ENCODE measurements at places on chromosomes 1 and 21.

- DNase-seq: no peak
Observed at GRCh38 chr21:21612466-21612865, 614.3 kb downstream of the NCAM2 start.

GRCh38 chr1:25695771-25696311 lies 79.2 kb downstream of the MAN1C1 start:
- DNase-seq: peak; percentile 10

GRCh38 chr1:186424539-186424938 lies 36.4 kb downstream of the PDC start:
- DNase-seq: no peak

GRCh38 chr1:228279011-228279721 lies 71.3 kb downstream of the OBSCN start:
- no peak for DNase-seq

- DNase-seq: no peak
Observed at GRCh38 chr1:17403081-17403480, 31.1 kb downstream of the PADI6 start.

DNA sequence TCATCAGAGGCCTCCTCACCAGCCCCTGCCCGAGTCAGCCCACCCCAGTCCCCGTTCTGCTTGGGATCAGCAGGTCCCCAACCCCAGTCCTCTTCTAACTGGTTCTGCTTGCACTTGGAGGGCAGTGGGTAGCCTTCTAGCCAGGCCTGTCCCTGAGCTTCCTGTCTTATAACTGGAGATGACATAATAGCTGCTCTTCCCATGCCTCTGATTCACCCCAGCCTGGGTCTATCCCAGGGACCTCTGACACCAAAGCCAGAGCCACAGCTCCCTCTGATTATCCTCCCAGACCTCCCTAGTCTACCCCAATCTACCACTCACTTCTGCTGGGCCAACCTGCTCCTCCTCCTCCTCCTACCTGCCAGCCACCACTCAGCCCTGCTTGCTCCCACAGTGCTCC lies 31.4 kb downstream of the IQGAP3 start:
- DNase-seq: no peak

- no peak for DNase-seq
Observed at GRCh38 chr1:155973723-155974122, 4.6 kb downstream of the ARHGEF2 start.

DNA sequence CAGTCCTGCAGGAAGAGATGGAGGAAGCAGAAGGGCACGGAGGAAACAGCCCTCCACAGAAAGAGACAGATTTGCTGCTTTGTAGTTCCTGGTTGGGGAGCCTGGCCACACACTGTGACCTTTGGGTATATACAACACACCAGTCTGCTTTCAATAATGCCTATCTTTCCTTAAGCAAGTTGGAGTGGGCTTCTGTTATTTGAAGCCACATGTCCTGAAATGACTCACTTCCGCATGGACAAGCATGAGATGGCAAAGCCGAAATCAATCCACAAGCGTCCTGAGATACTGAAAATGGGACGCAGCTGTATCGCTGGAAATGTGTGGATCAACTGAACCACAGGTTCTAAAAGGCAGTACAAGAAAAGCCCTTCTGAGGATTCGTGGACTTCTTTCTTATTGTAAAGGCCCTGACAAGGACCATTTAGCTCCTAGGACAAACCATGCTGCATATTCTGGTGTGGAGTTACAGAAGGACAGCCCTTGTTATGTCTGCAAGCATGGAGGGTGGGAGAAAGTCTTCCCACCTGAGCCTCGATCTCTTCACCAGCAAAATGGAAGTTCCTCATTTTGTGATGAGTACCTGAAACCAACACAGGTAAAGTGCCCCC lies 22.7 kb upstream of the FHAD1 start:
- no peak for DNase-seq

GRCh38 chr1:228392111-228392936 lies 14.3 kb downstream of the TRIM11 start:
- DNase-seq: no peak

GRCh38 chr1:225474986-225475820 lies 47.4 kb upstream of the LBR start:
- peak; percentile 72 for DNase-seq

GRCh38 chr21:30234643-30235042 lies 18.7 kb upstream of the CLDN8 start:
- DNase-seq: no peak

DNA sequence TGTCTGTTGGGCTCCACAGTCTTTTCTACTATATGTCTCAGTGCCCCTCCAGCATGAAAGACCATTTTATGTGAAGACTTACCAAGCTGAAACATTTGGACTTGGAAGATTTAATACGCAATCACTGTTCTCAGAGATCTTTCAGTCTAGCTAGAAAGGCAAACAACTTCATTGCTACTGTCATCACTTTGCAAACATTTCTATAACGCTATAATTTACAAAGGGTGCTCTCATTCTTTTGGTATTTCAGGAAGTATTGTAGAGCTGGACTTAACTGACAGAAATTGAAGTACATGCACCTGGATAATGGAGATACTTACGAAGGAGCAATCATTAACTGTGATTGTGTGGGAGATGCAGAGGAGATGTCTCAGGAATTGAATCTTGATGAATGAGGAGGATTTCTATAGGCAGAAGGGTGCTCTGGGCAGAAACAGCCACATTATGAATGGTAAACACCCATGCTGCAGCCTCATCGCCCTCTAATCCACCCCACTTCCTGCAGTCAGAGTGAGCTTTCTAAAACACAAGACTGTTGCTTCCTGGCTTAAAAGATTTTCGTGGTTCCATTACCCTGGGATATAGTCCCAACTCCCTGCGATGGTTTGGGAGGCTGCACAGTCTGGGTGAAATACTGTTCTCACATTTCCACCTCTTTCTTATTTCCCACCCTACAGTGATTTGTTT lies 75.1 kb upstream of the GNG12 start:
- DNase-seq: no peak

DNA sequence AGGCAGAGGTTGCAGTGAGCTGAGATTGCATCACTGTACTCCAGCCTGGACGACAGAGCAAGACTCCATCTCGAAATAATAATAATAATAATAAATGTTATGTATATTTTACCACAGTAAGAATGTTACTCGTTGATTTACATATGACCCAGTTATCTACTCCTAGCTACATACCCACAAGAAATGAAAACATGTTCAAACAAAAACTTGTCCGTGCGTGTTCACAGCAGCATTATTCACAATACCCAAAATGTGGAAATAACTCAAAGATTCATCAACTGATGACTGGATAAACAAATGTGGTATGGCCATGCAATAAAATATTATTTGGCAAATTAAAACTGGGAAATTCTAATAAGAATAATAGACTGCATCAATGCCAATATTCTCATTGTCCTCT lies 31.7 kb upstream of the ENSA start:
- DNase-seq: no peak

DNA sequence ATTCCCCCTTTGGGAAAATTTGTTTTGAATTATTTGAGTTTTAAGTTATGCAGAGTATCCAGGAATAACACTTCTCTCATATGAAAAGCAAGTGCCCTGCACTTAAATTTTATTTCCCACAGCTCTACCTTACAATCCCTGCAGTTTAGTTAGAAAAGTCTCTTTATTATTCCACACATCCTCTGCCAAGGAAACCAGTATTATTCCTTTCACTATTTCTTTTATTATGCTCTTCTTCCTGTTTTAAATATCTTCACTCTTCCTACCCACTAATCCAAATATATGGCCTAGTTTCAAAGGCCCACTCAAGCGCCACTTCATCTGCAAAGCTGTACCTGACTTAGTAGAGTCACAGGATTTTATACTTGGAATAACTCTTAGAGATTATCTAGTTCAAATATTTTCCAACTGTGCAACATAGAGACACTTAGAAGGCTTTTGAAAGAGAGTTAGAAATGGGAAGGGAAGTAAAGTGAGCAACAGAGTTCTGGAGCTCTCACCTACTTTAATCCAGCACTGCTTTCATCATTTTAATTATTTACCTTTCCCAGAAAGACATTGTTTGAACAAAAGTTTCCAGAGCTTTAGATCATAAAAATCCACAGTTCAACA lies 97.2 kb upstream of the LYPLAL1 start:
- DNase-seq: no peak

DNA sequence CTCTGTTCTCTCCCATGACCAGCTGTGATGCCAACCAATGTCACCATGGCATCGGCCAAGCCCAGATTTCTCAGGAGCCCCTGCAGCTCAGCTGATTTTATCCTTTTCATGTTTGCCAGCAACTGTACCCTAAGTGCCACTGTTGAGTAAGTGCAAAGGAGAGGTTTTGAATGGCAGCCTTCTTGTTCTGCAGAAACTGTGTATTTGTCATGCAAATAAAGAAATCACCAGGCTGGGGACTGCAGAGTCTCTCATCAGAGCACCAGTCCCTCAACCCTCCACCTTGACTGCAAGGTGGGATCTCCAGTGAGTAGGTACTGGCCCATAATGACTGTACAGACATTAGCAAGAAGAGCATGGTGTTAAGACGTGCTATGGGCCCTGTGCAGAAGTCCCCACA lies 26.6 kb downstream of the C8B start:
- DNase-seq: no peak

DNA sequence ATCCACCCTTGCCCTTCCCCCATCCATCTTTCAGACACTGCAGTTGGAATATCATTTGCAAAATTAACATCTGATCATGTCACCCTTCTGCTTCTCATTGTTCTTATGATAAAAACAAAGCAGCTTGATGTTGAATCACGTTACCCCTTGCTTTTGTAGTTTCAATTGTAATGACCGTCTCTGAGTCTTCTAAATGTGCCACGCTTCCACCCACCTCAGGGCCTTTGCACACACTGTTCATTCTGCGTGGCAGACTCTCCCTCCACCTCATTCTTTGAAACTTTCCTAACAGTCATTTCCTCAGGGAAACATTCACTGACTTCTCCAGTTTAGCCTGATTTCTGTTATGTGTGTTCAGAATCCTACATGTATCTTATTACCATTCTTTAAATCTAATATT lies 143.6 kb upstream of the LMO4 start:
- no peak for DNase-seq

DNA sequence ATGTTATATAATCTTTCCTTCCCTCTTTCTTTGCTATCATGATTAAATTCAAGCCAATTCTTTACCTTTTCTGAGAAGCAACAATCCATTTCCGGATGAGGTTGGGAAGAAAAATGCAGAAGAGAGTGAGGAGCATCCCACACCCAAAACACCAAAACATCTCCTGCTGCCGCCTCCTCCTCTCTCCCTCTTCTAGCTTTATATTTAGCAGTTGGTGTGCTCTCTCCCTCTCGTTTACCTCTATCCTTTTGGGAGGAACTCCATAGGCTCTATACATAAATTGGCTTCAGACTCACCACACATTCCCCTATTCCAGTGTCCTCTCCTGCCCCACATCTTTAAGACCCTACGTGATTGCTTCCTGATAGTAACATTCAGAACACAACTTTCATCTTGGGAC lies 332.2 kb upstream of the PLXNA2 start:
- DNase-seq: no peak

DNA sequence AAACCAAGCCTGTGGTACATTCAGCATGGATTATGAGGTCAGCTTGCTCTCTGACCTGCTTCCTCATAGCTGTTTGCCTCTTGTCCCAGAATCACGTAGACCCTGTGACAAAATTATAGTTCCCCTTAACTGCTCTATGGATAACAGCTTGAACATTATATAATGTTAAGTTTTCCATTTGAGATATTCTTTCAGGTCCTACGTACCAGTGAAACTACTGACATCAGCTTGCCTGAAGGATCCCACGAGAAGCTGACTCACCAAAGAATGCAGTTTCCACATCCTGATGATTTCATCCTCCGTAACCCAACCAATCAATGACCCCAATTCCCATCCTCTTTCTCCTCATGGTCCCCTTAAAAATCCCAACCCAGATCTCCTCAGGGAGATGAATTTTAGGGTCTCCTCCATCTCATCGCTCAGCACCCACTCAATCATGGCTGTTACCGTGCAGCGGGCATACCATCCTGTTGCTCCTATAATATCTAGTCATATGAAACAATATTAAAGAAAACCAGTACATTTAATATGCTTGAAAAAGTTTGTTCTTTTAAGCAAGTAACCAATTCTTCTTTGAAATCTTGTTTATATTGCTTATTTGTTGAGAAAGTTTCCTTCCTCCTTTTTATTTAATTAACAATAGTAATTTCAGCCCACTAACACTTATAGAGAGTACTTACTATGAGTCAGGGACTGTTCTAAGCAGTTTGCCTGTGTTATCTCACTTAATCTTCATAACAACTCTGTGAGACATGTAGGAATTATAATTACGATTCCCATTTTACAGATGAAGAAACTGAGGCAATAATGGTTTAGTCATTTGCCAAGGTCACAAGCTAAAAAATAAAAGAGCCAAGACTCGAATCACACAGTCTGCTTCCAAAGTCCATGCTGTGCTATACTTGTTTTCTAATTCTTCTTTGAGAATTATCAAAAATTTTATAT lies 27.4 kb downstream of the CHML start:
- no peak for DNase-seq

DNA sequence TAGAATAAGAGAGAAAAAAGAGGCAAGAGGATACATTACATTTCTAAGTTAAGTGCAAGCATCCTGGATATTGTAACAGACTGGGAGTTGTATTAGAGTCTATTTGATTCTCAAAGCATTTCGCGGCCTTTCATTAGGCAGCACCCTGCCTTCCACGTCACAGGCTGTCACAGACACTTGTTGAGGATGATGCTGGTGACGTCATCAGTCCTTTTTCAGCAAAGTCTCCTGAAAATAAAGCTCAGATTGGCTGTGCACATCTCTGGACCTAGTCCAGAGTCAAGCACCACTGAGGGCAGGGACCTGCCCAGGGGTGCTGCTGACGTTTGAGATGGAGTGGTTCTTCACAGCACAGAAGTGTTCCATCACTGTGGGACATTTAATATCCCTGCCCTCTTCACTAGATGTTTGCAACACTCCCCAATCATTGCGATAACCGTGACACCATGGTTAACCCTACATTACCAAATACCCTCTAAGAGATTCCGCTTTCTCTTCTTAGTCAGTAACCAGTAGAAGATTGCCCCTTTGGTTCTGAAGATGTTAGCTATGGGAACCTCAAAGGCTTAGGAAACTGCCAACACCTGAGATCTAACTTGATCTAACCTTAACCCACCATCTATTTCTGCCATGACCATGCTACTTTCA lies 72.7 kb upstream of the F3 start:
- DNase-seq: no peak

DNA sequence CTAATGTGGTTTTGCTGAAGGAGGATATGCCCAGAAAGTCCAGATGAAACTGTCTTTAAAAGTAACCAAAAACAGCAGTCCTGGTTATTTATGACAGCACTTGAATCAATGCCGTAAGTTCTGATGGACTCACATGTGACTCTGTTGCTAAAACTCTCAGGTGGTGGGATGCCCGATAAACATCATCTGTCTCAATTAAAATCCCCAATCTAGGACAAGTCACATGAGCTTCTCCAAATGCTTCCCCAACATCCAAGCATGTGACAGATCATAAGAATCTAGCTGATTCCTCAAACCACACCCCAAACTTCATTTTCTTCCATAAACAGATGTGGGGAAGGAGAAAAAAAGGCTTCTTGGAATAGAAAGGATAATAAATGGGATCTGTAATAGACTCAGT lies 786 bp upstream of the CTSK start:
- DNase-seq: no peak
